ENCODE measurements at places on chromosomes 6 and 20. TPM values are rescaled to one million over a fixed set of nuclear protein-coding genes. Genes with fewer than 3 reads are reported as not detected.
A peak's percentile ranks its signal among the peaks of the same experiment; 100 is the strongest.

DNA sequence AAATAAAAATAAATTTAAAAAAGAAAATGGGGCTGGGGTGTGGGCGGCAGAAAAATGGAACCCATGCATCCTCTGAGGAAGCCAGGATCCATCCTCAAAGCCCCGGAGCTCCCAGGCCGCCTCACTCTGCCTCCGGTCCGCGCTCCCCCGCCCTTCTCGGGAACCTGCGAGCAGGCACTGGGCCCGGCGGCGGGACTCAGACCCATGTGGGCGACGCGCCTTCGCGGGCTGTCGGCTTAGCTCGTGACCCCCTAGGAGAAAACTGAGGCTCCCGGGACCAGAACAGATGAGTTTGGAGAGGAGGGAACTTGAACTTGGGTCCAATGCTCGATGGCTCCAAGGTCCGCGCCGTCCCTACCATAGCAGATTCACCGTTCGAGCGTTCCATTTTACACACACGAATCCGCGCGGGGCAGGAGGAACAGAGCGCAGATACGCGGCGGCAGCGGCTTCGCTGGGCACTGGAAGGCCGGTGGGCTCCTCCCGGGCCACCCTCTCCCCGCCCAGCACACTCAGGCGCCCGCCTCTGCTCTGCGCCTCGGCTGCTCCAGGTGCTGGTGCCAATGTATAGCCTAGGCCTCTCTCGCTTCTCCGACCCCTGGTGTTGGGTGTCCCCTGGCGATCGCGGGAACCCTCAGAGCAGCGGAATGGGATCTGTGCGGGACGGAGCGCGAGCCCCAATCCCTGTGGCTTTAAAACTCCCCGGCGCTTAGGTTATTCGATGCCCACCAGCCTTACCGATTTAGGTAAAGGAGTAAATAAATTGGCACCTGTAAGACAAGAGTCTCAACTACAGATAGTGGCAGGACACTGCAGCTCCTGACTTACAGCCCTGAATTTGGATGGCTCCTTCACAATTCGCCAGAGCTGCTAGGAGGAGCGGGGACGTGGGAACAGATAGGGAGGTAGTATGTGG, 39.2 kb downstream of the DPPA5 start:
- DNase-seq: no peak

- DNase-seq: no peak
These were observed 270.0 kb upstream of the CDYL start for GRCh38 chr6:4506223-4506622.

GRCh38 chr6:56796196-56796532, 153.5 kb upstream of the DST start:
- DNase-seq: no peak

The UNC5CL gene
- total RNA-seq: 2.2 TPM

The LPIN3 gene
- 28.7 TPM for total RNA-seq

The TBXT gene
- not detected for total RNA-seq

- no peak for DNase-seq
These were observed 205.2 kb upstream of the MARCKS start for GRCh38 chr6:113651920-113652319.

The WFDC5 gene
- total RNA-seq: not detected

The TMC2 gene
- total RNA-seq: not detected

DNA sequence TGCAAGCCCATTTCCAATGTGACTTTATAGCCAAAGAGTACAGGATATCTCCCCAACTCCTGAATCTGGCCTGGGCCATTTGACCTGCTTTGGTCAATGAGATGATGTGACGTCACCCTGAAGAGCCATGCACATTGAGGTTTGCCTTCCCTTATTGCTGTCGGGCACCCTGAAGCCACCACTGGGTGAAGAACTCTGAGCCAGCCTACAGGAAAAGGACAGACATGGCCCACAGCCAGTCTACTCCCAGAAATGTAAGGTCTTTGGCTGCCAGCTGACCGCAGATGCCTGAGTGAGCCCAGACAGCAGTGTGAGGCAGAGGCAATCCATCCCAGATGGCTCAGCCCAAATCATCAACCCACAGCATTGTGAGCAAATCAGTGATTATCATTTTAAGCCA, 3.7 kb upstream of the SYNDIG1 start:
- DNase-seq: peak; percentile 54

- no peak for DNase-seq
These were observed 18.2 kb downstream of the BCL2L1 start for GRCh38 chr20:31704225-31705119.

The UBE2C gene
- total RNA-seq: not detected

- DNase-seq: no peak
These were observed 171.3 kb downstream of the ISM1 start for GRCh38 chr20:13392391-13392790.

- DNase-seq: no peak
These were observed 106.1 kb upstream of the ADGRF4 start for GRCh38 chr6:47592131-47592840.

DNA sequence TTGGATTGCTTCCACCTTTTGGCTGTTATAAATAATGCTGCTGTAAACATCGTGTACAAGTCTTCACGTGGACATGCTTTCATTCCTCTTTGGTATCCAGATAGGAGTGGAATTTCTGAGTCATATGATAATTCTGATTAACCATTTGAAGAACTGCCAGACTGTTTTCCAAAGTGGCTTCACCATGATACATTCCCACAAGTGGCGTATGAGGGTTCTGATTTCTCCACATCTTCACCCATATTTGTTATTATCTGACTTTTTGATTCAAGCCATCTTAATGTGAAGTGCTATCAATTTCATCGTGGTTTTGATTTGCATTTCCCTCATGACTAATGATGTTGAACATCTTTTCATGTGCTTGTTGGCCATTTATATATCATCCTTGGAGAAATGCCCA, 2.9 kb upstream of the SNRPB start:
- no peak for DNase-seq

- no peak for DNase-seq
These were observed 253.4 kb downstream of the SOD2 start for GRCh38 chr6:159439651-159440050.

GRCh38 chr6:158808442-158808833, 10.7 kb downstream of the EZR start:
- DNase-seq: no peak

DNA sequence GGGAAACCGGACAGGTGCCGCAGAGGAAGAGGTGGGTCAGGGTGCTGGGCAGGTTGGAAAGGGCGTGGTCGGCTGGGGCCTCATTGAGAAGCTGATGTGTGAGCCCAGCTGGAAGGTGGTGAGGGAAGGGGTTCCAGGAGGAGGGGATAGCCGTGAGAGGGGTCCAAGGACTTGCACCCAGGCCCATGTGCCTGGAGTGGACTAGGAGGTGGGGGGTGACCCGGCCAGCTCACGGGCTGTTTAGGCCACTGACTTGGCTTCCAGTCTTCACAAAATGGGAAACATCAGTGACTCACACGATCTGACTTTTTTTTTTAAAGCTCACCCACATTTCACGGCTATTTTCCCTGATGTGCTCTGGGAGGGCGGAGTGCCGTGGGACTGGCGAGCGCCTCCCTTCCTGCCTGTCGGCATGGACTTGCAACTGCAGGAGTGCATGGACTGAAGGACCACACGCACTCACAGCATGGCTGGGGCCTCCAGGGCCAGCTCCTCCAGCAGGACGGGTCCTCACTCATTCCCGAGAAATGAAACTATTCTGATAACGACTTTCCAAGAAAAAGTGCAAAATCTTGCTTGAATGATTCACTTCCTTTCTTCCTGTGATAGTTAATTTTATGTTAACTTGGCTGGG, 13.5 kb upstream of the PDE10A start:
- no peak for DNase-seq

- no peak for DNase-seq
These were observed 173.8 kb downstream of the VEGFA start for GRCh38 chr6:43943781-43944250.

DNA sequence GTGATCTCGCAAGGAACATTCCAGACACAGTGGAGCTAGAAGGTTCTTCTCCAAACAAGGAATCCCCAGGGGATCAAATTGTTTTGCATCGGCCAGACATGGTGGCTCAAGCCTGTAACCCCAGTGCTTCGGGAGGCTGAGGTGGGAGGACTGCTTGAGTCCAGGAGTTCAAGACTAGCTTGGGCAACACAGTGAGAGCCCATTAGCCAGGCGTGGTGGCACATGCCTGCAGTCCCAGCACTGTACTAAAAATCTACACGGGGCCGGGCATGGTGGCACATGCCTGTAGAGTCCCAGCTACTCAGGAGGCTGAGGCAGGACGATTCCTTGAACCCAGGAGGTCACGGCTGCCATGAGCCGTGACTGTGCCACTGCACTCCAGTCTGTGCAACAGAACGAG, 15.3 kb downstream of the GMEB2 start:
- DNase-seq: no peak

DNA sequence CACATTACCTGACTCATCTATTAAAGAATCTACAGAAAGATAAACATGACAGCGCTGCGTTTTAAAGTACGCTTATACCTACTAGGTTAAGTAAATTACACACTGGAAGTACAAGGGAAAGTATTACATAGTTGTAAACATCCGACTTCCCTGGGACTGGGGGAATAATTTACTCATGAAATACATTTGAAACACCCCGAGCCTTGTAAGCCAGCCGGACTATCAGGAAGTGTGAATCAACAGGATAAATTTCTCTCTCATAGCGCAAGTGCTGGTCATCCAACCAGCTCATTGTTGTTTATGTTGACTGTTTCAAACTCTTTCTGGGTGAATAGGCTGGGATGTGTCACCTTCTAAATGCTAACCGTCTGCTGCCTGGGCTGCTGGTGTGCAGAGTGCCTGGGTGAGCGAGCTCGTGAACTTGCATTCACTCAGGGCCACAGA, 4.9 kb downstream of the BMP6 start:
- no peak for DNase-seq

- no peak for DNase-seq
These were observed 155.8 kb downstream of the SLC16A10 start for GRCh38 chr6:111243095-111243494.

DNA sequence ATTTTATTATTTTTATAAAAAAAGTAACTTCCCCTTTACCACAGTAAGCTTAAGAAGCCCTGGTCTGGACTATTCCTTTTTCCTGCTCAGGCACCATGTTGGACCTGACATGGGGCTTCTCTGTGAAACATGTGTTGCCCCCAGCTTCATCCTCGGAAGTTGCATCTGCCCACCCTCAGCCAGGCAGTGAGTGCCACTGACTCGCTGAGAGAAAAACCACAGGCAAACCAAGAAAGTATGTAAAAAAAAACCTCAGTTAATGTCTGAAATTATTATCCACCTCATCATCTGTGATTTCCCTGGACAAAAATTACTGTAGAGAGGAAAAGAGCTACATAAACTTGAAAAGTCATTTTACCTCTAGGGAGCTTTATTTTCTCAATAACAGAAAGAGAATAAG, 109.9 kb upstream of the MCHR2 start:
- DNase-seq: no peak

- no peak for DNase-seq
These were observed 2.3 kb upstream of the LYRM2 start for GRCh38 chr6:89640804-89641203.

GRCh38 chr6:9982215-9982614, 432.7 kb downstream of the TFAP2A start:
- DNase-seq: no peak

DNA sequence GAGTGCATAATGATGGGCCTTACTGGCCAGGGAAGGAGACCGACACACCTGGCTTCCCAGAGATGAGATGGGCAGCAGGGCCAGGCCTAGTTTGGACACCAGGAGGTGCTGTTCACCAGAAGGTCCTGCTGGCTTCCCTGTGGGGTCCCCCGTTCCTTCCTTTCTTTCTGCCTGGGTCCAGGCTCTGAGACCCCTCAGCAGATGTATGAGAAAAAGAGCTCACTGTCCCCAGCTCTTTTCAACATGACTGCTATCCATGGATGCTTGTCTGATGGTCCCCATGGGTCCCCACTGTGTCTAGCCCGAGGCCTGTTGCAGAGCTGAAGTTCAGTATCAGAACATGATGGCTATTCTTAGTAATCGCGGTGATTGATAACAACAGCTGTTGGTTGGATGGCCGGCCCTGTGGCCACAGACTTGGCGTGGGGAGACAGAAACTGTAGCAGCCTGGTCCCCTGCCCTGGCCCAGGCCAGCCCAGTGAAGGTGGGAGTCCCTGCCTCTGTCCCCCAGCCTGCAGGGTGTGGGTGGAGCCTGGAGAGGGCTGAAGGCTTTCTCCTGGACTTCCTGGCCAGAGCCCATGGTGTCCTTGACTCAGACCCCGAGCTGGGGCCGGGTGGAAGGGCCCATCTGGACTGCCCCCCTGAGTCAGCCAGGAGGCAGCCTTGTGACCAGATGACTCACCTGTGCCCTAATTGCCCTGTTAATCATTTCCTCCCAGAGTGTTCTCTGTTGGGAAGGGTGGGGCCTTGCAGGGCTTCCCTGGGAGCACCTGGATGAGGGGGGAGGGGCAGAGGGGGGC, 9.9 kb upstream of the BAK1 start:
- no peak for DNase-seq
